GM12891 (cell line): ENCODE measurements at places on chromosomes 7 and 10.

- no peak for DNase-seq
Measured at GRCh38 chr7:148850564-148850963, 33.5 kb downstream of the EZH2 start.

GRCh38 chr10:129936923-129937300 lies 27.2 kb downstream of the EBF3 start:
- no peak for DNase-seq

DNA sequence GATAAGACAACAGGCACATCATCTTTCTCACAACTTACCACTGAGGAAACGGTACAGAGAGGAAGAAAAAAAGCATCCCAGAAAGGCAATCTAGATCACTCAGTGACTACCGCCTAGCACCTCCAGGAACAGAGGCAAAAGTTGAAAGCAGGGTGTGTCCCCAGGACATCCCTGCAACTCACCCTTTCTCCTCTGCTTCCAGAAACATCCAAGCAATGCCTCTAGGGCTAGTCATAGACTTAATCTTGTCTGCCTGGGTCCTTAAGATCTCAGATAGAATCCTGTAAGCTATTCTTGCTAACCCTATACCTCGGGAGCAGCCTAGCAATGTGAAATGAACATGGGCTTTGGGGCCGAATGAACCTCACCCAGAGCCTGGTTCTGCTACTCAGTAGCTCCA lies 18.8 kb upstream of the PDCD4 start:
- no peak for DNase-seq

- DNase-seq = no peak
Measured at GRCh38 chr10:117427356-117427755, 52.1 kb upstream of the PDZD8 start.

- no peak for DNase-seq
Measured at GRCh38 chr10:4355350-4355749, 470.7 kb upstream of the AKR1E2 start.

DNA sequence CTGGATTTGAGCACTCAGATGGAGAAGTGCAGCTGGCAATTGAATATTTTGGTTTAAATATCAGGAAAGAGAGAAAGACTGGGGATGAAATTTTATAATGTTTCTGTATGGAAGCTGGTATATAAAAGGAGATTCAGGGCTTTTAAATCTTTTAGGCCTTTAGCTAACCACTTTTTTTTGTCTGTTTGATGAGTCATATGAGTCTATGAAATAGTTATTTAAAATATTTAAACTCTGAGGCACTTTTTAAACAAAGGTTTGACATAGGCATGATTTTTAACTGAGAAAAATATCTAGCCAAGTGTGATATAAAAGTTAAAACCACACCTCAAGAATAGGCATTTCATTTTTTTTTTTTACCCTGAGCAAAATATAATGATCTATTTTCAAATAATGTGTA lies 944.3 kb downstream of the GATA3 start:
- no peak for DNase-seq

- no peak for DNase-seq
Measured at GRCh38 chr10:120555436-120555835, 98.4 kb downstream of the PLPP4 start.

GRCh38 chr10:6748981-6749635 lies 169.0 kb upstream of the PRKCQ start:
- no peak for DNase-seq

DNA sequence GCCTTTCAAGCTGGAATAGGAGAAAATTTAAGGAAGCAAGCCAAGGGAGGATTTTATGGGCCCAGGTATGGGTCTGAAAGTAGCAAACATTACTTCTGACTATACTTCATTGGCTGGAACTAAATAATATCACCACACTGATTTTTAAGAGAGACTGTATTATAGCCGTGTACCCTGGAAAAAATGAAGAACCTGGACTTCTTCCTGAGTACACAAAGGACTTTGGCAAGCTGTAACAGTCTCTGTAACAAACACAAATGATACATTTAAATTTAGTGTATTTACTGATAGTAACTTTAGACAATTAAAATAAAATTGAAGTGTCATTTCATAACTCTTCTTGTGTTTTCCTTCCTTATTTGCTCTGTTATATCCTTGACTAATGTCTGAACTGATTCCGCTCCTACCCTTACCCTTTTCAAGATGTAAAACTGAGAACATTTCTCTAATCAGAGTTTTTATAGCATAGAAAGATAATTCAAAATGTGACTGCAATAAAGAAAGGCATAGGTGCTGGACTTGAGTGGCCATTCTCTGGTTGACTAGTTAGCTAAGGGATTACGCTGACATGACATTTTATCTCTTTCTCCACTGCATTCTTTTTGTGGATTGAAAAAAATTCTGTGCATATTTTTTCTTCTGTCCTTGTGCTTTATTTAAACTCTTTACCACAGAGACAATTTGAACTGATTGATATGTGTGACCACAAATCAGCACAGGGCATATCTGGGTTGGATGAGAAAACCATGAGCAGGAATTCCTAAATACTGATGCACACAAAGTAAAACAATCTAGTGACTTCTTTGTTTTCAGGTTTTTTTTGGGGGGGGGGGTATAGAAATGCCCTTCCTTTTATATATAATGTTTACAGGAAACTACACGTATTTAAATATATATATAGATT lies 349.7 kb downstream of the MDFIC start:
- DNase-seq = no peak

GRCh38 chr10:4058514-4059029 lies 273.6 kb upstream of the KLF6 start:
- DNase-seq = no peak

DNA sequence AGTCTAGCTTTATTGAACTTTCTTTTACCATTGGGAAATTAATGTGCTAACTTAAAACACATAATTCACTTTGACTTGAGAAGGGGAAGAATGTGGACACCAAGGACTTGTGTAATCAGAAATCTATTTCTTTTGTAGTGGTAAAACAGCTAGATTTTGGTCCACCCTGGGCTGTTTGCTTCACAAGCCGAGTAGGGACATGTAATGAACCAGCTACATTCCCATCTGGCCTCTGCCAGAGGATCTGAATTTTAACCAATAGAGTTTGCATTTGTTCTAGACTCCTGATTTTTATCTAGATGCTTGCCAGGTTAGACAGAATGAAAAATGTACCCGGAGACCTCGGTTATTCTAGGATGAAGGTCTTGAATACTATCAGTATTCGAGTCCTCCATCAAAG lies 1.9 kb downstream of the CACNB2 start:
- DNase-seq = no peak

GRCh38 chr7:15723841-15724240 lies 37.4 kb upstream of the MEOX2 start:
- no peak for DNase-seq

DNA sequence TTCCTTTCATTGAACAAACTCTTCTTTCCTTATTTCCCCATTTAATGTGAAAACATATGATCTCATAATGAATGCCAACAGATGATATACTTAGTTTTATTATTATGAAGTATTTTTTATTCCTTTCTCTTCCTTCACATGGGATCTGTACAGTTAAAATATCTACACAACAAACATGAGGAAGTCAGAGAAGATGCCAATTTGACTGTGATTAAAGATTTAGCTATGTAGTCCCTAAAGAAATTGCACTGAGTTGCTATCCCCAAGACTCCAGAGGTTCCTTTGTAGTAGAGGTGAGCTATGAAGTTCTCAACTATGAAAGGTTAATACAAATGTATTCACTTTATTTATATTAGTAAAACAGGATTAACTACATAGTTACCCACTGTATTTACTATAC lies 60.6 kb upstream of the LRRN3 start:
- DNase-seq = no peak

DNA sequence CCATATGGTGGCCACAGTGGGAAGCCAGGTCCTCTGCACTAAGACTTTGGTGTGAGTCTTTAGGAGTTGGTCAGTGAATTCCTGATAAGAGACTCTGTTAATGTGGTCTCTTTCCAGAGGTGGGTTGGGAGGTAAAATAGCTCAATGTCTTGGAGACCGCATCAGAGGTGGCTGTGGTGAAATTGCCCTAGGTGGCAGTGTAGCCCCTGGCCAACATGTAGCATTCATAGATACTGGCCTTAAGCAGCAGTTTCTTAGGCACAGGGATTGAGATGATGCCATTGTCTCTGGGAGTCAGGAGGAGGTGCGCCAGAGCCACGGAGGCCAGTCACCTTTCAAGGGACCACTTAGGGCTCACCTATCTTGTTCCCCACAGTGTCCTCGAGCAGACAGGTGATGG lies 202.8 kb downstream of the CREB5 start:
- DNase-seq = no peak

DNA sequence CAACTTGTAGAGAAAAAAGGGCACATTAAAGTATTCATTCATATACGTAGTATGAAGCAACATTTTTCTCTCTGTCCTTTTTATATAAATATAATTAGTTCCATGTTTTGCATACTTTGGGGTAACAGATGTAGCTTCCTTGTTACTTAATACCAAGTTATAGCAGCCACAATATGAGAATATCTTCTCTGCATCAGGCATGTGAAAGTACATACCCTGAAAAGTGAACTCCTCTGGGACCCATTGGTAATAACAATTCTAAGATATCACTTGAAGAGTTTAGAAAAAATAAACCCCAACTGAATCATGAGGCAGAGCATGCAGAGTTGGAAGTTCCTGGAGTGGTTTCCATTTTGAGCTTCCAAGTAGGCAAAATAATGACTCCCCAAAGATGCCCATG lies 2.4 kb upstream of the CRPPA start:
- DNase-seq = no peak

- DNase-seq = peak; percentile 28
Measured at GRCh38 chr10:32378363-32379317, 31.7 kb upstream of the EPC1 start.

DNA sequence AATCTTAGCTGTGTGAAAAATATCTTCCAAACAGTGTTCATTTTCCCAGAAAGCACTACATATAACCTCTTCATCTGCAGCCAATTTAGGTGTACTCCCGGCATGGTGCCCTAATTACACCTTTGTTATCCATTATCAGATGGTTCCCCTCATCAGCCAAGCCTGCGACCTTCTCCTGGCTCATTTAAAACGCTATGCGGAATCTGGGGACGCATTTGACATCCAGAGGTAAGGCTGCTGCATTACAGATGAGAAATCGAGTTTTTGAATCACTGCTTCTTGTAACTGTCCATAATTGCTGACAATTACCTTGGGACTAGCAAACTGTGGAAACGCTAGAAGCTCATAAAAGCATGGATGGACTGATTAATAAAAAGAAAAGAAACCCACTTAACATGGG lies 109.5 kb downstream of the PARP12 start:
- no peak for DNase-seq

GRCh38 chr7:96061009-96061408 lies 260.9 kb downstream of the SLC25A13 start:
- no peak for DNase-seq

- no peak for DNase-seq
Measured at GRCh38 chr7:106278695-106279094, 6.1 kb downstream of the NAMPT start.

- DNase-seq = no peak
Measured at GRCh38 chr10:68221196-68221595, 10.7 kb downstream of the ATOH7 start.

DNA sequence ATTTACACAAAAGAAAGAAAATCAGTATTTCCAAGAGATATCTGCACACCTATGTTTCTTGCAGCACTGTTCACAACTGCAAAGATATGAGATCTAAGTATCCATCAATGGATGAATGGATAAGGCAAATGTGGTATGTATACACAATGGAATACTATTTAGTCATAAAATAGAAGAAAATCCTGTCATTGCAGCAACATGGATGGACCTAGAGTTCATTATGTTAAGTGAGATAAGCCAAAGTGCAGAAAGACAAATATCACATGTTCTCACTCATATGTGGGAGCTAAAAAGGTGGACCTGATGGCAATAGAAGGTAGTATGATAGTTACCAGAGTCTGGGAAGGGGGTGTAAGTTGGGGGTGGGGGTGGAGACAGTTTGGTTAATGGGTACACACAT lies 1171.6 kb downstream of the SORCS1 start:
- DNase-seq = no peak

DNA sequence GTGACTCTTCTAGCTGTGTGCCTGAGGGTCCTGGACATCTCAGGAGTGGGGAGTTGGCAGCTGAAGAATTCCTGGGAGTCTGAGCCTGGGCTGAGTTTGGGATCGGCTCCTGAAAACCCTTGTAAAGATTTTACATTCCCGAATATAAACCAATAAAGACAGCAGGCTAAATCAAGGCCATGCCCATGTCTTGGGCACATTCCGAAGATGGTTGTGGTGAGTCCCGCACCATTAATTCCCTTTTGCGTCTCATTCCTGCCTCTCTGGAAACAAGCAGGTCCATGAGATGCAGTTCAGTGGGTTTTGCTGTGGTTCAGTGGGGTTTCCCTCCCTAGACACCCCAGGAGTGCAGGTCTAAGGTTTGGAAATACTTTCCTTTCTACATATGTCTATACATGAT lies 90.9 kb downstream of the COL26A1 start:
- DNase-seq = no peak

GRCh38 chr7:55124989-55125875 lies 106.4 kb downstream of the EGFR start:
- no peak for DNase-seq

DNA sequence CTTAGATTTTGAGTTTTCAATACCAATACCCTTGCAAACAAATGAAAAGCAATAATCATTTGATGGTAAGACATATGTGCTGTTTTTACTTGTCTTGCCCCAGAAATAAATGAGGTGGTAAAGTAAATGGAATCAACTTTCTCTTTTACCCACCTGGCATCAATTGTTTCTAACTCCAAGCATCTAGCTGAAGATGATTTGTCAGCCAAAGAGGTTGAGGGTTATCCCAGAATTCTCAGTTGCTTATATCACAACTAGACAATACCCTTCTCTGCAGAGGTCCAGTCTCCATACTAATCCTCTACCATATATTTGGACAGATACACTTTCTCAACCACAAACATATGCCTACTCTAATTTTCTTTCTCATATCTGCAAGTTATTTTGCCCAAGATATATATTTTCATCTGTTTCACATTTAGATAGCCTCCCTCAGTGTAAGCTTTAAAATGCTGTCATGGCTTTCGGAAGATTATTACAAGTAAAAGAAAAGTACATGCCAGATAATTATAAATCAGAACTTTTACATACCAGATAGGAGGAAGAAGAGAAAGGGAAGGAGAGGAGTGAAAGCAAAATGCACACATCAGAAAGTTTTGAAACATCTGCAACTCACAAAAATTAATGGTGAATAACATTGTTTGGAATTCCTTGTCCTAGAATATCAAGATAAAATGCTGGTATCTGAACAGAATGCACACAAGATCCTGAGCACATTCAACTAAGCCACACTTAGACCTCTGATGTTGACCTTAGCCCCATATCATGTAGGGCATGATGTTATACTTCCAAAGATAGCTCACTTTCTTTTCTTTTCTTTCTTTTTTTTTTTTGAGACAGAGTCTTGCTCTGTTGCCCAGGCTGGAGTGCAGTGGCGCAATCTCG lies 146.6 kb downstream of the REEP3 start:
- no peak for DNase-seq

GRCh38 chr10:89553064-89553734 lies 17.8 kb upstream of the SLC16A12 start:
- DNase-seq = no peak

DNA sequence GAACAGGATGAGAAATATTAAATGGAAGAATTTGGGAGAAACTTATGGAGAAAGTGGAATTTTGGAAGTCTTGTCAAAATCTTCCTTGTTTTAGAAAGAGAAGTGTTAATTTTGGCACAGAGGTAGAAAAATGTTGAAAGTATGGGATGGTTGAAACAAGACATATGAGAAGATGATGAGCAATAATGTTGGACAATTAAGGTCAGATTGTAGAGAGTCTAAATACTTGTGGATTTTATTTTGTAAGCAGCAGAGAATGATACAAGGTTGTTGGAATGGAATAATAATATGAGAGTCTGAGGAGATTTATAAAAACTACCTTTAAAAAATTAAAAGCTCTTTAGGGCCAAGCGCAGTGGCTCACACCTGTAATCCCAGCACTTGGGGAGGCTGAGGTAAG lies 34.6 kb downstream of the PHTF2 start:
- no peak for DNase-seq
